Stimulated activated CD4-positive, alpha-beta T cell treated with anti-CD3 and anti-CD28 coated beads, TNF-alpha, amount 100 ng/mL, for 48 hours (primary cell): ENCODE measurements at places on chromosomes 16 and 17.

DNA sequence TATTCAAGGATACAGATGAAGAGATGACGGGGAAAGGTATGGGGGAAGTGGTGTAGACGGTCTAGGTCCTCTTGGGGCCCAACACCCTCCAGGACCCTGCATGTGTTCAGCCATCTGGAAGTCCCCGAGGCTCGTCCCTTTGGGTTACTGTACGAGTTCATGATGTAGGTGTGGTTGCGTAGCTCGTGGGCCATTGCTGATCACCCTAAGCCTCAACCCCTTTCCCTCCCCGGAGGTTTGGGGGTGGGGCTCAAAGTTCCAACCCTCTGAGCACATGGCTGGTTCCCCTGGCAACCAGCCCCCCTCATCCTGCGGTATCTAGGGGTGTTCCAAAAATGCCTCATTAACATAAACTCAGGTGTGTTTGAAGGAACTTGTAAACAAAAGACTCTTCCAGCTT, 98.8 kb upstream of the METRNL start:
- no peak for DNase-seq

DNA sequence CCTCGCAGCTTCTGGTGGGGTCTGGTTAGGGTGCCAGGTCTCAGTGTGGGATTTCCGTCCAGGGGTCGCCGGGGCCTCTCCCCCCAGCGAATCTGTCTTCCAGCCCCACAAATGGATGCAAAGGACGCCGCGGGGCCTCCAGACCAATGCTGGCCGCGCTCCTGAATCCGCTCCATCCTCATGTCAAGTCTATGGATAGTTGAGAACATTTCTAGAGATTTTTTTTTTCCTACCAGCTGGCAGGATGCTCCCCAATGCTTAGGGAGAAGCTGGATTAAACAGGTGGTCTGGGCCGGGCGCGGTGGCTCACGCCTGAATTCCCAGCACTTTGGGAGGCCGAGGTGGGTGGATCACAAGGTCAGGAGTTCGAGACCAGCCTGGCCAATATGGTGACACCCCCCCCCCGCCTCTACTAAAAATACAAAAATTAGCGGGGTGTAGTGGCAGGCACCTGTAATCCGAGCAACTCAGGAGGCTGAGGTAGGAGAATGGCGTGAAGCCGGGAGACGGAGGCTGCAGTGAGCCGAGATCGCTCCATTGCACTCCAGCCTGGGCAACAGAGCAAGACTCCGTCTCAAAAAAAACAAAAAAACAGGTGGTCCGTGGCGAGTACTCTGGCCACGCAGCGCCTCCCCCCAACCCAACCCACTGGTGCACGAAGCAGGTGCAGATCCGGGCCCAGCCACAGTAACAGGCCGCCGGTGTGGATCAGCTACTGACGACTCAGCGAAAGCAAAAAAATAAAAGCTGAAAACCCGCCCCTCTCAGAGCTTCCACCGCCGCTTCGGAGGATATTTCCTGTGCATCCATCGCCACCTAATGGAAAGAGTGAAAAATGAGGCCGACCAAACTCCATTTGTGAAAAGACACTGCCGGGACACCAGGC, 1.1 kb upstream of the NXN start:
- peak; percentile 59 for DNase-seq

DNA sequence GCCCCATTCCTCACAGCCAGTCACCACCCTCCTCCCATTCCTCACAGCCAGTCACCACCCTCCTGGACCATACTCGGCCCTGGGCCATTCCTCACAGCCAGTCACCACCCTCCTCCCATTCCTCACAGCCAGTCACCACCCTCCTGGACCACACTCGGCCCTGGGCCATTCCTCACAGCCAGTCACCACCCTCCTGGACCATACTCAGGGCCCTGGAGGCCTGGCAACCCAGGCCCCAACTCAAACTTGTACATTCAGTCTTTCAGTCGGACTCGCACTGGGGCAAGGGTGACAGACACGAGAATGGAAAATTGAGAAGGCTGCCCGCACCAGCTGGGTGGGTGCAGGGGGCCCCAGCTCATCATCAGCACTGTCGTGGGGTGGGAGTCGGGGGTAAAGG, 30.4 kb upstream of the FOXK2 start:
- DNase-seq: no peak

DNA sequence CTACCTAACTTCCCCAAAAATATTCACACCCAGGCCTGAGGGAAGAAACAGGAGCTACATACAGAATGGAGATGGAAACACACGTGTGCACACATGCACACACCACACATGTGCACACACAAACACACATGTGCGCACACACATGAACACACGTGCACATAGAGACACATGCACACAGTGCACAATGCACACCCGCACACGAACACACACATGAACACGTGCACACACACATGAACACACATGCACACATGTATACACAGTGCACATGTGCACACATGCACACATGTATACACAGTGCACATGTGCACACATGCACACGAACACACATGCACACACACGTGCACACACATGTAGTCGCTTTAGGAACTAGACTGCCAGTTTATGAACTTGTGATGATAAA, 18.8 kb downstream of the CA5A start:
- DNase-seq: no peak

DNA sequence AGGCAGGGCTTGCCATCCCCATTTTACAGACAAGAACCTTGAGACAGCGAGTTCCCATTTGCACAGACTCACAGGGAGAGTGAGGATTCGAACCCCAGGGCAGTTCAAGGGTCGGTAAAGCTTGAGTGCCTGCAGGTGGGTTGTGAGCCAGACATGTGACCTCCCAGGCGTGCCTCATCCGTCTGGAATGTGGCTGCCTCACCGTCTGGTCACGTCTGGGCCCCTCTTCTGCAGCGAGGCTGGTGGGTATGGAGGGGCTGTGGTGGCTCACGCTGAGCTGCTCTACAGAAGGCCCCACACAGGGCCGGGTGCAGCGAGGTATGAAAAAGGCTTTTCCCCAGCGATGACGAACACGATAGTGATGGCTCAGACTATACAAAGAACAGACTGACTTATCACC, 35.8 kb upstream of the LHX1 start:
- no peak for DNase-seq

- no peak for DNase-seq
These were observed 24.0 kb downstream of the PDIA2 start for GRCh38 chr16:306911-307370.

DNA sequence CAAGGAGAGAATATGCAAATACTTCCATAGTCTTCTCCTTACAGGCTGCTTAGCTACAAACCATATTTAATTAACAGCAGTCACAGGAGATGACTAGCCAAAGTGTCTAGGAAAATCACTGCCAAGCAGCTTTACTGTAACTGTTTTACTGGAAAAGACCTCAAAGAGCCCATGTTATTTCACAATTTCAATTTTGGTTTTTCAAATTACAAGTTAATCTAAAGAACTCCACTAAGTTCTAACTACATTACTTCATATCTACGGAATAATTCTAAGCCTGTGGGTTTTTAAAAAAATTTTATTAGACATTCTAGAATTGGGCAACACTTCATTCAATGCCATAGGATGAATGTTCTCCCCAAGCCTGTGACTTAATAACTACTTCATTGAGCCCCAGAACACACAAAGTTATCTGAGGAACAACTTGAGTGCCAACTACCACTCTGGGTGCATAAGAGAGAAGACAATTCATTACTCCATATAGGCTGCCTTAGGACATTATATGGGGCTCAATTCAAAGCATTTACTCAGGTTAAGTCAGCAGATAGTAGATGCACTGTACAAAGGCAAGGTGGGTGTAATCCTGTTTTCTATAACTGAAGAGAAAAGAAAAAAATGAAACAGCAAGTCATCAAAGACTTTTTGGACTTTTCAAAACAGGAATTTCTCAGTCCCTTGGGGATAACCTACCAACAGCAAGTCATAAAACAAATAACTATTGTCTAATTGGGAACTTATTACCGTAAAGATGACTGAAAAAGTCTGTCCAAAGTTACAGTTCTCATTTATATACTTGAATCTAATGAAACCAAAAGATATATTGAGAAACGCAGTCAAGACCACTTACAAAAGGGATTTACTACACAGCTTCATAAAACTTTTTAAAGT, 33.0 kb downstream of the STAT3 start:
- DNase-seq: no peak

- DNase-seq: no peak
These were observed 103.0 kb downstream of the NPIPB11 start for GRCh38 chr16:29303520-29303919.

GRCh38 chr17:73482894-73483293, 161.4 kb downstream of the SDK2 start:
- DNase-seq: no peak

DNA sequence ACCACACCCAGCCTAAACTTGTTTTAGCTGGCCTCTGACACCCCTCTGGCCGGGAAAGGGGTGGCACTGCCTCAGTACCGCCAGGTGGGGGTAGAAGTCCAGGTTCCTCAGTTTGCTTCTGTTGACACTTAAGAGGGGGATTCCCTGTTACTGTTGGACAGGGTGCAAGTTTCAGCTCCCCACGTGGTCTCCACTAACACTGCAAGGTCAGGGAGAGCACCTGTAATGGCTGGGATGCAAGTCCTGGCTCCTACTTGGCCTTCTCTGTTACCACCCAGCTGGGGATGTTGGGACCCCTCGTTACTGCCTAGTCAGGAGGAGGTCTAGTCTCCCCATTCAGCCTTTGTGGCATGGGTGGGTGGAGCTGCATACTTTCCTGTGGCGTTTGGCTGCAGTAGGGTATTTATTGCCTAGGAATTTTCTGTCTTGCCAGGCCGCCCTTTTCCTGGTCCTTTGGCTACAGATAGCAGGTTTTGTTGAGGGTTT, 10.6 kb upstream of the MFAP4 start:
- no peak for DNase-seq

DNA sequence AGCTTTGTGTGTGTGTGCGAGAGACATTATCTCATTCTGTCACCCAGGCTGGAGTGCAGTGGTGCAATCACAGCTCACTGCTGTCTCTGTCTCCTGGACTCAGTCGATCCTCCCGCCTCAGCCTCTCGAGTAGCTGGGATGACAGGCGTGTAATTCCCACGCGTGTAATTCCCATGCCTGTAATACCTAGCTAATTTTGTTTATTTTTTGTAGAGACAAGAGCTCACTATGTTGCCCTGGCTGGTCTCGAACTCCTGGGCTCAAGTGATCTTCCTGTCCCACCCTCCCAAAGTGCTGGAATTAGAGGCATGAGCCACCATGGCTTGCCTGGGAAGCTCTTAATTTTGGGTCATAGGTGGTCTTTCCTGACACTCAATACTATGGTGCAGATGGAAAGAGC, 205.3 kb upstream of the TNRC6C start:
- no peak for DNase-seq

DNA sequence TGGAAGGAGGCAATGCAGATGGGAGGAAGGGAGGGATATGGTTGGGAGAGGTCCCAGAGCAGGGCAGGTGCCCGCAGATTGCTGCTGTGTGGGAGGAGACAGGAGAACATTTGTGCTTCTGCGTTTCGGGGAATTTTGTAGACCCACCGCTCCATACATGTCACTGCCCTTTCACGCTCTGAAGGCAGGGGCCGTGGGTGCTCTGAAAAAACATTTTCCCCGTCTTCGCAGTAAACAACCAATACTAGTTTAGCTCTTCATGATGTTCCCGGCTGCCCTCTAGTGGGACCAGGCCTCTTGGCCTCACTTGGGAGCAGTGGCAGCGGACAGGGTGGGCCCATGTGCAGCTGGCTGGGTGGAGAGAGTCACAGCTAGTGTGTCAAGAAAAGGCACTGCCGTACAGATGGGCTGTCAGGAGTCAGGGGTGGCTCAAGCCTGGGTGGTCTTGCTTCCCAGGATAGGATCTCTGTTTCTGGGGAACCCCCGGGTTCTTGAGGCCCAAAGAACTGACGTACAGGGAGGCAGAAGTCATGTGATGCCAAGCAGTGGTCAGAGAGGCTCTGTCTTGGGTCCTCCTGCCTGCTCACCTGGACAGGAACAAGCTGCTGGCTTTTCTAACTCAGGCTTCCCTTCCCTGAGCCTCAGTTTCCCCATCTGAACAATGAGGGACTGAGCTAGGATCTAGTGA, 46.5 kb upstream of the CPNE2 start:
- no peak for DNase-seq

DNA sequence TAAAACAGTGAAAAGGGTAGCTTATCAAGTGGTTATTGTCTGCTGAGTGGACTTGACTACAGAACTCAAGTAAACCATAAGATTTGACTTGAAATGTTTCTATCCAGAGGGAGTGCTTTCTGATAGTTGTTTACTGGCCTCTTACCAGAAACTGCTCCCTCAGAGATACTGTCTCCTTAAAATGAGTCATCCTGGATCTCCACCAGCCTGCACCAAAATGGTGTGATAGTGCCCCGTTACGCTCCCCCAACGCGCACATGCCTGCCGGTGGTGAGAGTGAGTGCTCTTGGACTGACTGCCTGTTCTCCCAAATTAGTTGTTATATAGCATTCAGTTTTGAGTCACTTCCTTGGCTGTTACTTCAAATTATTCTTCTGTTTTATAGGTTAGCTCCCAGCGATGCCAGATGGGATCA, 22.9 kb downstream of the PRCD start:
- no peak for DNase-seq

- no peak for DNase-seq
These were observed 124.9 kb downstream of the MRTFB start for GRCh38 chr16:14196011-14196410.

DNA sequence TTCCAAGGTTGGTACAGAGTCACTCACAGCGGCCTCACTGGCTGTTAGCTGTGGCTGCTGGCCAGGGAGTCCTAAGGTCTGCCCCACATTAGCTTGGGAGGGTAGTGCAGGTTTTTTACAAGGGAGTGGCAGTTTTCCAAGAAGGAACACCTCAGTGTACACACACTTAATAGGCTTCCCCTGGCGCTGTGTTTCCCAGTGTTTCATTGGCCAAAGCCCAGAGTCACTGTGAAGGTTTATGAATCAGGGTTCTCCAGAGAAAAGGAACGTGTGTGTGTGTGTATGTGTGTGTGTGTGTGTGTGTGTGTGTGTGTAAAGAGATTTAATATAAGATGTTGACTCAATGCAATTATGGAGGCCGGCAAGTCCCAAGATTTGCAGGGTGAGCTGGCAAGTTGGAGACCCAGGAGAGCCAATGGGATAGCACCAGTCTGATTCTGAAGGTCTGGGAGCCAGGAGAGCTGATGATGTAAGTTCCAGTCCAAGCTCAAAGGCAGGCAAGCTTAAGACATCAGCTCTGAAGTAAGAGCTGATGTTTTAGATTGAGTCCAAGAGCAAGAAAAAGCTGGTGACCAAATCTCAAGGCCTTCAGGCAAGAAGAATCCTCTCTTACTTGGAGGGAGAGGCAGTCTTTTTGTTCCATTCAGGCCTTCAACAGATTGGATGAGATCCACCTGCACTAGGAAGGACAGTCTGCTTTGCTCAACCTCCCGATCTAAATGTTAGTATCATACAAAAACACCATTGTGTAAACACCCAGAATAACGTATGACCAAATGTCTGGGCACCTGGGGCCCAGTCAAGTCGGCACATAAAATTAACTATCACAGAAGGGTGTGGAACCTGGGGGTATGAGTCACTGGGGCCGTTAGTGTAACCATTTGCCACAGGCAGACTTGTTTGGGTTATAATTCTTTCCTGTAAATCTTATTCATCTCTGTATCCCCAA, 206.8 kb downstream of the PRKCA start:
- peak; percentile 61 for DNase-seq

GRCh38 chr16:84514295-84514873, 9.9 kb upstream of the MEAK7 start:
- no peak for DNase-seq
